NCI-H2171 treated with DMSO at 0.1 percent for 48 hours (cell line): ENCODE measurements at places on chromosomes 3 and 15.

DNA sequence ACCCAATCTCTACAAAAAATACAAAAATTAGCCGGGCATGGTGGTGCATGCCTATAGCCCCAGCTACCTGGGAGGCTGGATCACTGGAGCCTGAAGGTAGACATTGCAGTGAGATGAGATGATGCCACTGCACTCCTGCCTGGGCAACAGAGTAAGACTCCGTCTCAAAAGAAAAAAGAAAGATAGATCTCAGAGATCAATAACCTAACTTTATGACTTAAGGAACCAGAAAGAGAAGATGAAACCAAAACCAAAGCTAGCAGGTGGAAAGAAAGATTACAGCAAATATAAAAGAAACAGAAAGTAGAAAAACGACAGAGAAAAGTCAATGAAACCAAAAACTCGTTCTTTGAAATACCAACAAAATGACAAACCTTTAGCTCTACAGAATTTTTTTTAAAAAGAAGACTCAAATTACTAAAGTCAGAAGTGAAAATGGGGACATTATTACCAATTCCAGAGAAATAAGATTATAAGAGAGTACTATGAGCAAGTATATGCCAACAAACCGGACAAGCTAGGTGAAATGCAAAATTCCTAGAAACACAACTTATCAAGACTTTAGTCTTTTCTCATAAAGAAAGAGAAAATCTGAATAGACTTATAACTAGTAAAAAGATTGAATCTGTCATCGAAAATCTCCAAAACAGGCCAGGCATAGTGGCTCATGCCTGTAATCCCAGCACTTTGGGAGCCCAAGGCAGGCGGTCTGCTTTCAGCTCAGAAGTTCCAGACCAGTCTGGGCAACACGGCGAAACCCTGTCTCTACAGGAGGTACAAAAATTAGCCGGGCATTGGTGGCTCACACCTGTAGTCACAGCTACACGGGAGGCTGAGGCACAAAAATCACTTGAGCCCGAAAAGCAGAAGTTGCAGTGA is 35.0 kb downstream of the ACAP2 start:
- DNase-seq = no peak

GRCh38 chr3:125172346-125172745 is 40.2 kb downstream of the SLC12A8 start:
- no peak for DNase-seq

DNA sequence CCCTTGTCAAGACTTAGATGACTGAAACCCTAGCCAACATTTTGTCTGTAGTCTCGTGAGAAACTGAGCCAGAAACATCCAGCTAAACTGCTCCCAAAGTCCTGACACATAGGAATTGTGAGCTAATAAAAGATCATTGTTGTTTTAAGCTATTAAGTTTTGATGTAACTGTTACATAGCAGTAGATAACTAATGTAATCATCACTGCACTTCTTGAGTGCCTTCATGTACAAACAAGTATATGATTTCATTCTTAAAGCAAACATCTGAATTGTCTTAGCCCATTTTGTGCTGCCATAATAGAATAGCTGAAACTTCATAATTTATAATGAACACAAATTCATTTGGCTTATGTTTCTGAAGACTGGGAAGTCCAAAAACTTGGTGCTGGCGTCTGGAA is 87.3 kb downstream of the NSUN3 start:
- no peak for DNase-seq

DNA sequence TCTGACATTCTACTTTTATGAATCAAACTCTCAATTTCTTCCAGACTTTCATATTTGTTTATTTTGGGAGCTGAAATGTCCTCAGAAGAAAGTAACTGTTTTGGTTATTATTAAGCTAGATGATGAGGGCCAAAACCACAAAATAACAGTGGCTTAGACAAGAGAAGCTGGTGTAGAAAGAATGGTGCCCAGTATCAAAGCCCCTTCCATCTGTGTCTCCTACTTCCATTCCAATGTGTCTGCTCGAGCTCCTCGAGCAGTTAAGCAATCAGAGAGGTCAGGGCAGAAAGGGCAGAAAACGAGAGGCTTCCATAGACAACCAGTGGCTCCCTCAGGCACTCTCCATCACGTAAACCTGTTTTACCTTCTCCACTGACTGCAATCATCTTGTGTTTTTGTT is 59.7 kb upstream of the MAGI1 start:
- DNase-seq = no peak

- peak; percentile 93 for DNase-seq
These were observed 4.1 kb downstream of the CELF6 start for GRCh38 chr15:72315706-72316370.

DNA sequence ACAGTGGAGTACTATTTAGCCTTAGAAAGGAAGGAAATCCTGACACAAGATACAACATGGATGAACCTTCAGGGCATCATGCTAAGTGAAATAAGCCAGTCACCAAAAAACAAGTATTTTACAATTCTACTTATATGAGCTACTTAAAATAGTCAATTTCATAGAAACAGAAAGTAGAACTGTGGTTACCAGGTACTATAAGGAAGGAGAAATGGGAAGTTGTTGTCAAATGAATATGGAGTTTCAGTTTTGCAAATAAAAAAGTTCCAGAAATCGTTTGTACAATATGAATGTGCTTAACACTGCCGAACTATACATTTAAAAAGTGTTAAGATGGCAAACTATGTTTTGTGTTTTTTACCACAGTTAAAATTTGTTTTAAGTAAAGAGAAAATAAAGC is 26.8 kb downstream of the TRANK1 start:
- DNase-seq = no peak

- no peak for DNase-seq
These were observed 944.7 kb downstream of the MCTP2 start for GRCh38 chr15:95175914-95176658.

GRCh38 chr3:72043204-72044133 is 258.5 kb upstream of the PROK2 start:
- DNase-seq = no peak

DNA sequence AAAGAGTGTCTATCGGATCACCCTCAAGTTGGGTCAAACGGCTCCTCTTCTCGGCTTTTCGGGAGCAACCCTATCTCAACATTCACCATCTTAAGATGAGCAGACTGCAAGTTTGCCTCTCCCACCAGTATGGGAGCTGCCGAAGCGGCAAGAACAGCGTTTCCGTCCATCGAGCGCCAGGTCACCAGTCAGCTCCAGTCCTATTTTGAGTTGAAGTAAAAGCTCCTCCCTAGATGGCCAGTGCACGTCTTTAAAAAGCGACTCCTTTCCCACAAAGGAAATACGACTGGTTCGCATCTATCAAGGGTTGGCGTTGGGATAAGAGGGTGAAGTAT is 369 bp upstream of the U2SURP start:
- DNase-seq = no peak

- no peak for DNase-seq
These were observed 212.8 kb upstream of the RORA start for GRCh38 chr15:61441891-61442290.

DNA sequence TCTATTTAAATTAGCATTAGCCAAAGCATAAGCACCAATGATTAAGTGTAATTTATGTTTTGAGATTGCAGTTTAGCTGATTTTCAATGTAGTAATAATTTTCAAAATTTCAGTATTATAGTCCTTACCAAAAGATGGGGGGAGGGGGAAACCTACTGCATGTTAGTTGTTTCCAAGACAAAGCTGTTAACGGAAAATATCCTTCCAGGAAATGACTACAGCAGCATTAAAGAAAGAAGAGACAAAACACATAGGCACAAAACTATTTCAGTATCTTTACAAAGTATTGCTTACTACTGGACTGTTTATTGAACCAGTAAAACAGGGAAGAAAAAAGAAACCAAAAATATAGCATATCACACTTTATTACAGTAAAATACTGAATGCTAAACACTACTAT is 10.5 kb downstream of the BNIP2 start:
- no peak for DNase-seq

DNA sequence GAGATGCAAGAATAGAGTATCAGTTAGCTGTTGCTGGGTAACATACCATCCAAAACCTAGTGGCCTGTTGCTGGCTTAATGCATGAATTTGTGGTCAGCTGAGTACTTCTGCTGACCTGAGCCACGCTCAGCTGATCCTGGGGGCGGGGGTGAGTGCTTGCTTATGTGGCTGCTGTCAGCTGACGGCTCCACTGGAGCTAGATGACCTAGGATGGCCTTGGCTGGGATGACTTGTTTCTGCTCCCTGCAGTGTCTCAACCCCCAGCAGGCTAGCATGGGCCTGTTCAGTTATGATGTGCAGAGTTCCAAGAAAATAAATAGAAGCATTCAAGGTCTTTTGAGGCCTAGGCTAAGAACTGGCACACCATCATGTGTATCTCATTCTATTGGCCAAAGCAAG is 63.9 kb downstream of the FBLN2 start:
- no peak for DNase-seq

- DNase-seq = no peak
These were observed 703.2 kb downstream of the NLGN1 start for GRCh38 chr3:174100744-174101143.

GRCh38 chr3:8867646-8868045 is 95.6 kb downstream of the RAD18 start:
- no peak for DNase-seq

GRCh38 chr3:197219619-197220018 is 78.8 kb downstream of the DLG1 start:
- no peak for DNase-seq

DNA sequence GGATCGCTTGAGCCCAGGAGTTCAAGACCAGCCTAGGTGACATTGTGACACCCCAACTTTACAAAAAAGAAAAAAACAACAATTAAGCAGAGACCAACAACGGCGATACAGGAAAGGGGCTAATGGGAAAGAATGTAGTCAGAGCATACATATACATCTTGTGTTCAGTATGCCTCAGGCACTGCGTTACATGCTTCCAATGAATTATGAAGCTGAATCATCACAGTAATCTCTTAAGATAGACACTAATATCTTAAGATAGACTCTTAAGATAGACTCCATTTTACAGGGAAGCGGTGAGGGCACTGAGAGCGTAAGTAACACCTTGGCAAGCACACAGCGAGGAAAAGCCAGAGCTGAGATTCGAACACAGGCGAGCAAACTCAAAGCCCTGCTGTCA is 6.1 kb upstream of the LDHAL6B start:
- no peak for DNase-seq

DNA sequence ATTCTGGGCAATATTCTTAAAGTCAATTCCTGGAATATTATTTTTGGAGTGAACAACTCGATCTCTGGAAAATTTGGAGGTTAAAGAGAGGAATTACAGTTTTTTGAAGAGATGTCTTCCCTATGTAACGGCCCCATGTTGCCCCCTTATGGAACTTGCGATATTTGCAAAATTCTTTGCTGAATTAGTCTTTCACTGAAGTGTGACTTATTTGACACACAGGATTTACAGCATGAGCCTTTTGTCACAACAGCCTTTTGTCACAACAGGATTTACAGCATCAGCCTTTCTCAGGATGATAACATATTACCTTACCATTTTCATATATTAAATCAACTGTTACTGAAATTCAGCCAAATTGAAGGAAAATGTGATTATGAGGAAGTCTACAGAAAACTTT is 37.8 kb upstream of the SPTSSB start:
- peak; percentile 68 for DNase-seq

- DNase-seq = peak; percentile 39
These were observed 62.0 kb downstream of the MGLL start for GRCh38 chr3:127760361-127760760.

DNA sequence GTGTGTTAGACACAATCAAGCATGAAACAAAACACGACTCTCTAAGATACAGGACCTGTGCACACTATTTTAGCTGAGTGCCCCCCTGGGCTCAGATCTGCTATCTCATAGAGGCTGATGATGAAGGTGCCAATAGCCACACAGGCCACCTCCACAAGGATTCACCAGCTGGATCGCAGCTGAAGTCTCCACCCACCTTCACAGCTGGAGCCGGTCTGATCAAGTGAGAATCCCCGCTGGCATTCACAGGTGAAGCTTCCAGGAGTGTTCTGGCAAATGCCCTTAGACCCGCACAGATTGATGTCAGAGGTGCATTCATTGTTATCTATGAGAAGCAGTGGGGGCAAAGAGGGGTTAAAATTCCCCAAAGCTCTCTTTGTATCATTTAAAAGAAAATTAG is 90.1 kb downstream of the DUT start:
- no peak for DNase-seq

DNA sequence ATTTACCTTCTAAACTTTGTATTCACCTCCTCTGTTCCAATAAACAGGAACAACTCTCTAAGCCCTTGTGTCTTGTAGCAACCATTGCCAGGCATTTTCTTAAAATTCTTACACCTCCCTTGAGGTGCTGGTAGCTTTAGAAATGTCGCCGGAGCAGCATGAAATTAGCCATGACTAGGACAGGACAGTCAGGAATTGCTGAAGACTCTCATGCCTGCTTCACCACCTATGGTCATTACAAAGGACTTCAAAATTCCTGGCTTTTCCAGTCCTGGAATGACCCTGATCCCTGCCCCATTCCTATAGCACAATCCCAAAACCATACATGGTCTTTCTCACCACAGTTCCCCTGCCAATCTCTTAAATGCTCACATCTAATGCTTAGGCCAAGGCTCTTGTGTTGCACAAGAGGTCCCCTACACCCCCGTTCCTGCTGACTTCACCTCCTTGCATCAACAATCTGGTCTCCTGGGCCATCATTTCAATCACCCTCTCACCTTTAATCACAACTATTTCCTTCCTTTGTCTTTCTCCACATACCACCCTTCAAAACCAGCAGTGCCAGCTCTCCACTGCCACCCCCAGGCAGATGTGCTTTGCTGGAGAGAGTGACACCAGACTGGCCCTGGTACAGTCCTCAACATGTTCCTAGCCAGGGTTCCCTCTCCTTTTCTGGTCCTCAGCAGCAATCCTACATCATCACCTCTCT is 113.2 kb upstream of the TJP1 start:
- no peak for DNase-seq

- DNase-seq = peak; percentile 98
These were observed 36.6 kb upstream of the UBL7 start for GRCh38 chr15:74497584-74497983.

DNA sequence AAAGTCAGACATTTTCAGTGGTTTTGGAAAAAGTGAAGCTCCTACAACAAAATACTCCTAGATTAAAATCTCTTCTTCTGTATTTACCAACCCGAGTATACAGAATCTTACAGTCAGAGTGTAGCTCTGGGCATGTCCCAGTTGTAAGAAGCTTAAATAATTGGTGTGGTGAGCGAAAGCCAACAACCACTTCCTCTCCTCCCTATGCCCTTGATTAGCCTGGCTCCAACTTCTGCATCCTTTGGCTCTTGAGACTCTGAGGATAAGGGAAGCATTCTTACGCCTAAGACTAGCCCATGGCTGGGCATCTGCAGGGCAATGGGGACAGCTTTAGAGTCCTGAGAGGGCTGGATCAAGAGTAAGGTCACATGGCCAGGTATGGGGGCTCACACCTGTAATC is 25.5 kb downstream of the RFT1 start:
- DNase-seq = no peak

DNA sequence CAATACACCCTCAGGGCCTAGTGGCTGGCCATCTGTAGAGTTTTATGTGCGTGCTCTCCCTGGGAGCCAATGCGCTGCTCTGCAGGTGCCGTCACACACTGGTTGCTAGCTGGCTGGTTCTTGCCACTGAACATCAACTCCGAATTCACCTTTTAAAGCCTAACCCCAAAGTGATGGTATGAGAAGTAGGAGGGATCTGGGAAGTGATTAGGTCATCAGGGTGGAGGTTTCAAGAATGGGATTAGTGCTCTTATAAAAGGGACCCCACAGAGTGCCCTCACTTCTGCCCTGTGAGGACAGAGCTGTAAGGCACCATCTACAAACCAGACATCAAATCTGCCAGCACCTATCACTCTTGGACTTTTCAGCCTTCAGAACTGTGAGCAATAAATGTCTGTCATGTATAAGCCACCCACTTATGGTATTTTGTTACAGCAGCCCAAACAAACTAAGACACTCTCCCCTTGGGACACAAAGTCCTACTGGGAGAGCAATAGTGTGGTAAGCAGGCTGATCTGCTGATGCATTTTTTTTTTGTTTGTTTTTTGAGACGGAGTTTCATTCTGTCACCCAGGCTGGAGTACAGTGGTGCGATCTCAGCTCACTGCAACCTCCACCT is 20.3 kb downstream of the RGMA start:
- no peak for DNase-seq
